Activated CD4-positive, alpha-beta T cell treated with anti-CD3 and anti-CD28 coated beads, Interleukin-2, amount 10 ng/mL, durations not matched to agents 24 days and 14 days (primary cell): ENCODE measurements at places on chromosomes 12 and 14. TPM values are rescaled to one million over a fixed set of nuclear protein-coding genes. Genes with fewer than 3 reads are reported as not detected.
A peak's percentile ranks its signal among the peaks of the same experiment; 100 is the strongest.

SLC6A12 gene
- total RNA-seq, result not detected in 2 replicates

DNA sequence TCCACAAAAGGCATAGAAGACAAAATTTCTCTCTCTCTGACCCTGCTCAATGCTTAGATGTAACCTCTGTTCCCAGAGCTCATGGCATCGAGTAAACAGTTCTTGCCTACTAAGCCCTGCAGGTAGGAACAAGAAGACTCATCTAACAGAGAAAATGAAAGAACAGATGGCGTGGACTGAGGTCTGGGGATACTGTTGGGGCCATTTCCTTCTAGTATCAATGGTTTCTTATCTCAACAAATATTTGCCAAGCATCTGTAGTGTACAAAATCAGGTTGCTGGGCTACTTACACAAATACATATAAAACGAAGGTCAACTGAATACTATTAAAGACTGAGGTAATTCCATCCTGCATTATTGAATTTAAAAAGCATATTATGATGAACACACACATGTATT is 93.3 kb downstream of the RIMBP2 start:
- DNase-seq, result no peak

- no peak for DNase-seq
Measured at GRCh38 chr14:61877768-61878167, 115.5 kb downstream of the SNAPC1 start.

DNA sequence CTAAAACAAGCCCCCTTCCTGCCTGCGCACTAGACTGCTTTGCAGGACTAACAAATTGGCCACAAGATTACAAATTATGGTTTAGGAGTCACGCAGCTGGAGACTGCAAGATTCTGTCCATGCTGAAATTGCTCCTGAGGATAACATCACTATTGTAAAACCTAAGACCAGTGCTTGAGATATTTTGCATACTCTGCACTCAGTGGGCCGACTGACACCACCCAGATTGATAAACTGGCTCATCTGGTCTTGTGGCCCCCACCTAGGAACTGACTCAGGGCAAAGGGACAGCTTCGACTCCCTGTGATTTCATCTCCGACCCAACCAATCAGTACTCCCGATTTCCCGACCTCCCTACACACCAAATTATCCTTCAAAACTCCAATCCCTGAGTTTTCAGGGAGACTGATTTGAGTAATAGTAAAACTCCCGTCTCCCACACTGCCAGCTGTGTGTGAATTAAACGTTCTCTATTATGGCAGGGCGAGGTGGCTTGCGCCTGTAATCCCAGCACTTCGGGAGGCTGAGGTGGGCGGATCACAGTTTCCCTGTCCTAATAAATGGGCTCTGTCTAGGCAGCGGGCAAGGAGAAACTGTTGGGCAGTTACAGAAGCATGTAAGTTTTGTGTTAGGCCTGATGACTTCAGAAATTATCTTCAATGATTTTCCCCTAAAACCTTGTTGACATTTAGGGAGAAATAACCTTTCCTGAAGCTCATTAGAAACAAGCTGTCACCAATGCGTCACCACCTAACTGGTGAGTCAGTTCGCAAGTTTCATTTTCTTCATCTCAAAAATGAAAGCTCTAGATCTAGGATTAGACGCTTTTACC is 5.3 kb upstream of the UBC start:
- peak; percentile 85 for DNase-seq

DNA sequence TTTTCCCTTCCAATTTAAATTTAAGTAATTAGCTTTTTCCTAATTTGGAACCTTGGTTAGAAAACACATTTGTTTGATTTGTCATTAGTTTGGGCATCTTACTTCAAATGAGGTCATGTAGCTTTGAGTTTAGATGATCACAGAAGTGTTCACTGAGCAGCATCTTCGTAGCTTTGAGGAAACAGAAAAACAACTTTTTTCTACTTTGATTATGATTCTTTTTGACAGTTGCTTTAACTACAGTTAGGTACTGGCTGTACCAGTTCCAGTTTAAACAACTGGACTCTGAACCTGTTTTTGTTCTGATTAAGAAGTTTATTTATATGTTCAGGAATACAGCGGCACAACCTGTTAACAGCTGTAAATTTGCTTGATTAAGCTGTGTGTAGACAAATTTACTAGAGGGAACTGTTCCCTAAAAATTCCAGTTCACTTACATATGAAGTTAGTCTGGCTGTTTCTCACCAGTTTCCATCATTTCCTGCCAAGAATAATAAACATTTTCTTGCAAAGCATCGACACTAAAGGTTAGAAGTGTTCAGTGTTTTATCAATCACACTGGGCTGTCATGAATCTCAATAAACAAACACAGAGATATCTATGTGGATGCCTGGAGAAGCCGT is 191.9 kb downstream of the RAD51B start:
- no peak for DNase-seq

PLEKHH1 gene
- total RNA-seq, result 1.5 and 1.7 TPM in 2 replicates

- no peak for DNase-seq
Measured at GRCh38 chr12:28958553-28959195, 190.4 kb upstream of the FAR2 start.

NFATC4 gene
- total RNA-seq, result not detected in 2 replicates

- no peak for DNase-seq
Measured at GRCh38 chr12:94988471-94988870, 15.0 kb downstream of the NDUFA12 start.

DNA sequence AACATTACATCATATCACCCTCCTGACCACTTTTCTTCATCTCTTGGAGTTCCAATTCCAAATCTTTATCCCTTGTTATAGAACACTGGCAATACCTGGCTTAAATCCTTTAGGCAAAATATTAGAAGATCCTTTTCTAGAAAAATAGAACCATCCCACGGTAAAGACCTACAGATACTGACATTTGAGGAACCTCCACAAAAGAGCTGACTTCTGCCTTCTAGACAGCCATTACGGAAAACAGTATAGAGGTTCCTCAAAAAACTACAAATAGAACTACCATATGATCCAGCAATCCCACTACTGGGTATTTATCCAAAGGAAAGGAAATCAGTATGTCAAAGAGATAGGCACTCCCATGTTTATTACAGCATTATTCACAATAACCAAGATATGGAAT is 241.7 kb upstream of the AMIGO2 start:
- DNase-seq, result no peak

GRCh38 chr12:131136539-131136872 is 182.8 kb downstream of the ADGRD1 start:
- DNase-seq, result no peak

DNA sequence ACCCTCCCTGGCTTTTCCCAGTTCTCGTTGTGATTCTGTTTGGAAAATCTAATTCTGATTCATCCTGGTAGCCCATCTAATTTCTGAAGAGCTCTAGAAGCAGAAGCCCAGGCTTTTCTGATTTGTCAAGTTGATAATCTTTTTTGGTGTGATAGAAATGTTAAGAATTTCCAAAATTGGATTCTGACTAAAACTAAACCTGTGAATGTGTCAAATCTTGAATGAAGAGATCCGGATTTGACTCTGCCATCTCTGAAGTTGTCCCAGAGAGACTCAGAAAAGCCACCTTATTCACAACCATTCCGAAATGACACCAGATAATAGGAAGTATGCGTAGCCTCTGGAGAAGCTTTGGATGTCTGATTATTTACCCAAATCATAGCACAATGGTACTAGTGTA is 12.8 kb upstream of the CISTR start:
- no peak for DNase-seq

DNA sequence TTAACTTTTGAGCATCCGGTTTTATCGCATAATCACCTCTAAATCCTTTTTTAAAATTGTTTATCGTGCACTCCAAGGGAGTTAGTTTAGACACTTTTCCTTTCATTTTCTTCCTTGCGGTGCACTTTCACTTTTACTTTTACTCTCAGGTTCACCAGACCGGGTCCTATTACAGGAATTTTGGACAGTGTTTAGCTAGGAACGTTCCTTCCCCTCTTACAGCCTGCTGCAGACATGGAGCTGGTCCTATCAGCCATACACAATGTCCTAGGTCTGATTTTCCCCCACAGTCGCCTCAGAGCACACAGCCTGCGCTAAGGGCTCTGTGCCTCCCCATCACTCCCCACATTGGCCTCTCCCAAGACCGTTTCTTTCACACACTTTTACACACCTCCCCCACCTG is 103.9 kb downstream of the ALG10 start:
- DNase-seq, result peak; percentile 65

DNA sequence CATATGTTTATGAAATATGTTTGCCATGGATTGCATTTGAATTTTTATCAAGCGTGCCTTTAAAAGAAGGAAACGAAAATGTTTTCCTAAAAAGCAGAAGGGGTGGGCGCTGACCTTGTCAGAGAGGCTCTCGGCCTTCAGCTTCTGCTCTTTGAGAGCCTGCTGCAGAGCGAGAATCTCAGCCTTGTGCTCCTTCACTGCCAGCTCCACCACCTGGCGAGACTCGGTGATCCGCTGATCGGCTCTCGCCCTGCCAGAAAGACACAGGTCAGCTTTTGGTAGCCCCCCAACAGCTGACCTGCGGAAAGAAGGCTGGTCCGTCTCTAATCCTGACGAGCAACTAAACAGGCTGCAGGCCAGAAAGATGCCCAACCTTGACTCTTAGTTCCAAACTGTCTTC is 62.4 kb downstream of the PRKAB1 start:
- no peak for DNase-seq

SLC38A2 gene
- total RNA-seq, result 158 and 168 TPM in 2 replicates

GRCh38 chr14:26191123-26191522 is 406.7 kb downstream of the NOVA1 start:
- DNase-seq, result no peak

- DNase-seq, result no peak
Measured at GRCh38 chr12:124126950-124127655, 154.1 kb downstream of the ZNF664 start.

GRCh38 chr14:33471776-33472175 is 479.1 kb downstream of the EGLN3 start:
- DNase-seq, result no peak

DNA sequence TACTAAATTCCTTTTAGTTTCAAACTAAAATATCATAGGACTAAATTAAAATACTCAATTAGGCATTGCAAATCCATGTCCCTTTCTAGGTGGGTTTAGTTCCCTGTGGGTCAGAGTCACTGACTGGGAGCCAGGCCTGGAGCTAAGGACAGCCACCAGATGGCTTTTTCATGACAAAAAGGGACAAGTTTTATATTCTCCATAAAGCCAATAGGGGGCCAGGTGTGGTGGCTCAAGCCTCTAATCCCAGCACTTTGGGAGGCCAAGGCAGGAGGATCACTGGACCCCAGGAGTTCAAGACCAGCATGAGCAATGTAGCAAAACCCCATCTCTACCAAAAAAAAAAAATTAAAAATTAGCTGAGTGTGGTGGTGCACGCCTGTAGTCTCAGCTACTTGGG is 35.4 kb upstream of the EIF5 start:
- no peak for DNase-seq

TBK1 gene
- total RNA-seq, result 32.9 and 34.6 TPM in 2 replicates

GRCh38 chr12:115813256-115813655 is 464.2 kb downstream of the MED13L start:
- no peak for DNase-seq
